Forelimb muscle (tissue), 1 donor: ENCODE measurements at places on chromosomes 6 and 20.
A peak's percentile ranks its signal among the peaks of the same experiment; 100 is the strongest.

GRCh38 chr20:23308908-23309307 lies 41.7 kb upstream of the NXT1 start:
- DNase-seq: no peak

DNA sequence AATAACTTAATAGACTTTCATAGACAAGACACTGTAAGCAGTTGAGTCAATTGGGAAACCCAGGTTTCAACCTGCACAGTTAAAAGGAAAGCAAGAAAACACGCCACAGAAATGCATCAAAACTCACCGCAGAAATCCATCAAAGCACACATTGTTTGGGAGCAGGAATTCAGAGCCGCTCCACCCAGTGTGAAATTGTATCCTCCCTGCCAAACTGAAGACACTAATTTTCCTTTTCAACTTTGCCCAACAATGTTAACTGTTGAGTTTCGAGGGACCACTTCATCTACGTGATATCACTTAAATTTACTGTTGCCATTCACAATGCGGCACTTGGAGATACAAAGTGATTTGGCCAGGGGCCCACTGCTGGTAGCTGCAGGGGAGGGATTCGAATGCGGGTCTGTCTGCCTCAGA lies 92.7 kb downstream of the DACT2 start:
- DNase-seq: peak; percentile 38

GRCh38 chr6:43273707-43274106 lies 24.4 kb upstream of the SLC22A7 start:
- DNase-seq: no peak

GRCh38 chr6:154550779-154551178 lies 40.3 kb upstream of the CNKSR3 start:
- DNase-seq: no peak

- no peak for DNase-seq
Measured at GRCh38 chr6:51495096-51495495, 592.3 kb downstream of the PKHD1 start.

DNA sequence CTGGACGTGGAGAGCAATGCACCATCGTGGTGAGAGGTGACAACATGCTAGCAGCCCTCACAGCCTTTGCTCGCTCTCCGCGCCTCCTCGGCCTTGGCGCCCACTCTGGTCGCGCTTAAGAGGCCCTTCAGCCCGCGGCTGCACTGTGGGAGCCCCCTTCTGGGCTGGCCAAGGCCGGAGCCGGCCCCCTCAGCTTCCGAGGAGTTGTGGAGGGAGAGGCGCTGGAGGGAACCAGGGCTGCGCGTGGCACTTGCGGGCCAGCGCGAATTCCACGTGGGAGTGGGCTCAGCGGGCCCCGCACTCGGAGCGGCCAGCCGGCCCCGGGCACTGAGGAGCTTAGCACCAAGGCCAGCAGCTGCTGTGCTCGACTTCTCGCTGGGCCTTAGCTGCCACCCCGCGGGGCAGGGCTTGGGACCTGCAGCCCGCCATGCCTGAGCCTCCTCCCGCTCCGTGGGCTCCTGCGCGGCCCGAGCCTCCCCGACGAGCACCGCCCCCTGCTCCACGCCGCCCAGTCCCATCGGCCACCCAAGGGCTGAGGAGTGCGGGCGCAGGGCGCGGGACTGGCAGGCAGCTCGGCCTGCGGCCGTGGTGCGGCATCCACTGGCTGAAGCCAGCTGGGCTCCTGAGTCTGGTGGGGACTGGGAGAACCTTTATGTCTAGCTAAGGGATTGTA lies 3.8 kb downstream of the GPX6 start:
- DNase-seq: no peak

DNA sequence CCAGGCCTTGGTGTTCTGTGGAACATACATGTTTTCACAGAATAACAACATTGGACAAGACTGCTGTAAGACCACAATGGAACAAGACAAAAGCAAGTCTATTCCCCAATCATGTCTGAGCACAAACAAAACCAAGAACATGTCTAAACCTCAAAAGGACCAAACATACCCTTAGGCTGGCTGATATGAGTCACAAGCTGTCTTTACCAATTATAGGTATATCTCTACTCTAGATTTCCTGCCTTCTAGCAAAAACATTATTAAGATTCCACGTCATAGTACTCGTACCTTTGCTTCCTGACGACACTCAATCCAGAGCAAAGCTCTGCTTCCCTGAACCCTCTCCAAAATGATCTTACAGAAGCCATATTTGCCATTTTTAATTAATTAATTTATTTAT lies 15.4 kb upstream of the L3MBTL1 start:
- no peak for DNase-seq

DNA sequence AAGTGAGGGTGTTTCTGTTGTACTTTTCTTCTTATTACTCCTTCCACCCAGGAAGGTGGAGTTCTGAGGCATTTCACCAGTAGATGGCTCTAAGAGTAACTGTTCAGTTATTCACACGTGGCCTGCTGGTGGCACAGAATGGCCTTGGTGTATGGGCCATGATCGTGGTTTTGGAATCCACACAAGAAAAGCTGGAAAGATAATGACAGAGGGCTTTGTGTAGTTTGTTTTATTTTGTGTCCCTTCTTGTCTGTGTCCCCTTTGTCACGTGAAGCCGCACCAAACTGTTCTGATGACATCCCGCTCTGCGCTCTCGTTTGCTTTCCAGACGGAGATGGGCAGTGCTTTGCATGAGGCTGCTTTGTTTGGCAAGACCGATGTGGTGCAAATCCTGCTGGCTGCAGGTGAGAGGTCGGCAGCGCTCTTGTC lies 93.4 kb downstream of the ANKS1A start:
- DNase-seq: no peak

DNA sequence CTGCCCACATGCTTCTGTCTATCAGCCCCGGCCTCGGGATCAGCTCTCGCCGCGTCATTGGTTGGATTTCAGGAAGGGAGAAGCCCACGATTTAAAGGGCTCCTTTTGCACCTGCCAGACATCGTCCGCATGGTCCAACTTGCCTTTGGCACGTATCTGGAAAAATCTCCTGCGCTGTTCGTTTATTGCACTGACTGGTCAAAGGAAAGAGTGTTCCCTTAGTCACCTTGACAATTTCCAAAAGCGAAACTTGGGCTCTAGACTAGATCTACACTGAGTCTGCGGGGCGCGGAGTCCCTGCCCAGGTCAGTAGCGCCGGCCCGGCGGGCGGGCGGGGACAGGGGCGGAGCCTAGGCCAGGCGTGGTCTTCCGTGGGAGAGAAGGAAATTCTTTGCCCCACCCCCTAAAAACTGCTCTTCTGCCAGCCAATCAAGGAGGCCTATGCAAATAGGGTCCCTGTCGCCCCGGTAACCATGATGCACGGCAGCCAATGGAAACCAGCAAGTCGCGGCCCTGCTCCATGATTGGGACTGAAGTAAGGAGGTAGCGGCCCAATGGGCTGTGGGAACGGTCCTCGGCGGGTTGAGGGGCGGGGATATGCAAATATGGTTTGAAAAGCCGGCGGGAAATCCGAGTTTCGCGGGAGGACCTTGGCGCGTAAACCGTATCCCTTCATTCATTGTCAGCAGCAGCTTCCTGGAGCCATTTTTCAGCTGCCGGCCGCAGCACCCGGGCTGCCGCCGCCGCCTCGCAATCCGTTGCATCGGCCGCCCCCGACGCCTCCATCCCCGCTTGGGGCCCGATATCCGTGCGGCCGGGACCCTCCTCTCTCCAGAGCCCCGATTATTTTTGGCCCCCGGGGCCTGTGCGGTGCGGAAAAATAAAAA lies at the start of gene E2F3:
Gene E2F3, plus strand, starts transcription at position 675 of the 887 bp plus-strand sequence. CDS start 354 bp downstream, outside the sequence.
- DNase-seq: peak; percentile 99

- no peak for DNase-seq
Measured at GRCh38 chr6:17099401-17100059, 2.3 kb upstream of the STMND1 start.

DNA sequence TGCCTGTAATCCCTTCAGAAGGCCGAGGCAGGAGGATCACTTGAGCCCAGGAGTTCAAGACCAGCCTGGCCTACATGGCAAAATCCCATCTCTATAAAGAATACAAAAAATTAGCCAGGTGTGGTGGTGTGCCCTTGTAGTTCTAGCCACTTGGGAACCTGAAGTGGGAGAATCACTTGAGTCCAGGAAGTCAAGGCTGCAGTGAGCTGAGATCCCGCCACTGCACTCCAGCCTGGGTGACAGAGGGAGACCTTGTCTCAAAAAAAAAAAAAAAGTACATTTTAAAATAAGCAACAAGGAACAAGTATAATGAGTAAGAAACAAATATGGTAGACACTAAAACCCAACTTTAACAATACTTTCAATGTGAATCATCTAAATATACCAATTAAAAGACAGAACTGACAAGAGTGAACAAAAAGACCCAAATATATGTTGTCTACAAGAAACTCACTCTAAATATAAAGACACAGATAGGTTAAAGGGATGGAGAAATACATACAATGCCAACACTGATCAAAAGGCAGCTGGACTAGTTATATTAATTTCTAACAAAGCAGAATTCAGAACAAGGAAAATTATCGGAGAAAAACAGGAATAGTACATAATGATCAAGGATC lies 37.7 kb downstream of the RANBP9 start:
- no peak for DNase-seq

DNA sequence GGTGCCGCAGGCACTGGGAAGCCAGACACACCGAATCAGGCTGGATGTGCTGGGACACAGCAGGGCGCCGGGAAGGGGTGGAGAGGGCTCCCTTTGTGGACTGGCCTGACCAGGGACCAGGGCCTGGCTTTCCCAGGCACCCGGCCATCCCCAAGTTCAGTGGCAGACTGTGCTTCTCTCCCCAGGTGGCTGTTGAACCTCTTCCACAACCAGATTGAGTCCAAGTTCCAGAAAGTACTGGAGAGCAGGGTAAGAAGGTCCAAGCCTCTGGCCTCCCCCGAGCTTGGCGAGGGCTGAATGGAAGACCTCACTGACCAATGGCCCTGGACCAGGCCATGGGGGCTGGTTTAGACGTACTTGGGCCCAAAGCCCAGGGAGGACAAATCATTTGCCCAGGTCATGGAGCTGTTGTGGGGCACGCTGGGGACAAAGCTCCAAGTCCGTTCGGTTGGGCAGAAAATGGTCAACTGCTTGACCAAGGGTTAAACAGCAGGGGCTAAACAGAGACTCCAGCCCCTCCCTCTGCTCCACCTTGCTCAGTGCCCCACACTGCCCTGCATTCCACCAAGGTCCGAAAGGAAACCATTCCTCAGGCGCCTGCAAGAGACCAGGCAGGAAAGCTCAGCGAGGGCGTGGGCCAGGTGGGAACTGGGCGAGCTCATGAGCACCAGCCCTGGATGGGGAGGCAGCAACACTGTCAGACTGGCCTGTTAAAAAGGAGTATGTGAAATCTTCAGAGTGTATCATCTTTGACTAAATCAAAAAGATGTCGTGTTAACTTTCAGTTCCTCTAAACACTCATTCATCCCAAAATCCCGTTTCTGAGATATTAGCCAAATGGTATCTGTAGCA lies 9.1 kb downstream of the LBP start:
- no peak for DNase-seq

- DNase-seq: no peak
Measured at GRCh38 chr20:63054681-63055240, 48.0 kb upstream of the BHLHE23 start.

DNA sequence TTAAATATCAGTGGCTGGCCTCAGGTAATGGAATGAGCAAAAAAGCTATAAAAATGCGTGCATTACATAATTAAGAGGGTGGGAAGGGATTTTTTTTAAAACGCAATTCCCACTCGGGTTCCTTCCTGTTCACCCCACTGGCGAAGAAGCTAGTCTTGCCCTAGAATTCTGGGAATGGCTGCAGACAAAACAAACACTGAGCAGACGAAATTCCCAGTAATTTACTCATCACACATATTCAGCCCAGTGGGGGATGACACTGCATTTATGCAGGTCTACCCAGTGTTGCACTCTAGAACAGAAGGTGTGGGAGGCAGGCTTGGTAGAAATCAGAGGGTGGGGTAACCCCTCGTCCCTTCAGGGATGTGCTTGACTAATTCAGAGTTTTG lies 2695.0 kb upstream of the DEFB115 start:
- DNase-seq: no peak

GRCh38 chr6:35368038-35368887 lies 25.9 kb downstream of the PPARD start:
- no peak for DNase-seq
